Smooth muscle cell of bladder (primary cell): ENCODE measurements at places on chromosomes 5 and 9. TPM values are rescaled to one million over a fixed set of nuclear protein-coding genes. Genes with fewer than 3 reads are reported as not detected.

The PCDHA9 gene
- total RNA-seq, result under 0.01 and 0.18 TPM in 2 replicates

The NR2F1 gene
- 49.5 and 55.8 TPM in 2 replicates for total RNA-seq

The DAPK1 gene
- total RNA-seq, result 23.8 and 30.0 TPM in 2 replicates

The PAEP gene
- total RNA-seq, result not detected in 2 replicates

The HRCT1 gene
- 0.14 and 0.28 TPM in 2 replicates for total RNA-seq

The C5orf46 gene
- 0.46 TPM in 1 of 2 replicates, not detected in the other for total RNA-seq
